Stimulated activated CD4-positive, alpha-beta T cell treated with anti-CD3 and anti-CD28 coated beads, Interleukin-1b, Interleukin-23, amount 100 ng/mL, for 4 hours (primary cell): ENCODE measurements at places on chromosomes 2 and 18.

- DNase-seq: no peak
These were observed 188.5 kb upstream of the CDH2 start for GRCh38 chr18:28365411-28365831.

DNA sequence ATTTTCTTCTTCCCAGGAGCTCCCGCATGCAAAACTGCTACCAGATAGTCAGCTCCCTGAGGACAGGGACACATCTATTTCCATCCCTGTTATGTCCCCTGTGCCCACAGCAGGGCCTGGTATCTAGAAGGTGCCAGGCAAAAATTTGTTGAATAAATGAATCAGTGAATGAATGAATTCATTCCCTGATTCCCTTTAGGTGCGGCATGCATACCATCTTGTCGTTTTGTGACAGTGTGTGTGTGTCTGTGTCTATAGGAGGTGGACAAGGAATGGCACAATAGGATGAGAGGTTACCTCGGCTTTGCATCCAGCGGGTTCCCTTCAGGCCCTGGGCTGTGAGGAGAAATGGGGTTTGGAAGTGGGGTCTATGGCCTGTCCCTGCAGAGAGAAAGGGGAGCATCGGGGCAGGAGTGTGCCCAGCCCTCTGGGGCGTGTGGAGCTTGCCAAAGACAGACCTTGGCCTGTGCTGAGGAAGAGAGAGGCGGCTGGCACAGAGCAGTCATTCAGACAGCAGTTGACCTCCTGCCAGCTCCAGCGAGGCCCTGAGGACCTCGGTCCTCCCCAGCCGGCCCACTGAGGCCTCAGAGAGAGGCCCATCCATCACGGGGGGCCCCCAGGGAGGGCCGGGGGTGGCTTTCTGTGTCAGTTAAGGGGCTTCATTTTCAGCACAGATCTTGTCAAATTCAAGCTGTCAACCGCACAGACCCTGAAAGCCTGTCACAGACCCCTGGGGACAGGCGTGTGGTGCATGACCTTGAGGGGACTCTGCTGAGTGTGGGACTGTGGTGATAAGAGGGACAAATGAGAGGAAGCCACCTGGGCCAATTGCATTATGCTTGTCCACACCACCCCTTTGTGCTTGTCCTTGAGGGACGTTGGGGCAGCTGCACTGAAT lies 125.9 kb upstream of the CXCR4 start:
- DNase-seq: no peak

DNA sequence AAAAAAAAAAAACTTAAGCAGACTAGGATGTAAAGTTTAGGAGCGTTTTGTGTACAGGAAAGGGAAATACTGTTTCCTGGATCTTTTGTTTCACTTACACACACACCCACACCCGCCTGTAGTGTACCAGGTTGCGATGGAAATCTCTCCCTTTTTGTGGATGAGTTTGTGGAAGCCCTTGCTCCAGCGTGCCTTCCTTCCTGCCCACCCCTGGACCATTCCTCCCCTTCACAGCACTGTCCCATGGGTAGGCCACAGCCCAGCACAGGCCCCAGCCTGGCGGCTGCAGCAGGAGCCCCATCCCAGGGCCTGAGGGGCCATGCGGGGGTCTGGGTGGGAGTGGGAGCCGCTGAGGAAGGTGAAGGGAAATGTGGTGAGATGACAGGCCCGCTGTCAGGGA lies 15.1 kb downstream of the MALL start:
- DNase-seq: no peak

- peak; percentile 36 for DNase-seq
These were observed 105.6 kb upstream of the CD302 start for GRCh38 chr2:159903443-159904126.

GRCh38 chr2:80896576-80896975 lies 592.0 kb upstream of the LRRTM1 start:
- no peak for DNase-seq

DNA sequence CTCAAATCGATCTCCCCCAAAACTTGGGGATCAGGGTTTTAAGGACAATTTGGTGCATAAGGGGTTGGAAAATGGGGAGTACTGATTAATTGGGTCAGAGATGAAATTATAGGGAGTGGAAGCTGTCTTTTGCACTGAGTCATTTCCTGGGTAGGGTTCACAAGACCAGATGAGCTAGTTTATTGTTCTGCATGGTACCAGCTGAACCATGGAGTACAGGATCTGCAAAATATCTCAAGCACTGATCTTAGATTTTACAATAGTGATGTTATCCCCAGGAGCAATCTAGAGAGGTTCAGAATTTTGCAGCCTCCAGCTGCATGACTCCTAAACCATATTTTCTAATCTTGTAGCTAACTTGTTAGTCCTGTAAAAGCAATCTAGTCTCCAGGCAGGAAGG lies 73.1 kb downstream of the CPO start:
- DNase-seq: no peak
